ENCODE measurements at places on chromosomes 4 and X.

- no peak for DNase-seq
Observed at GRCh38 chrX:30065226-30065625, 150.1 kb upstream of the MAGEB2 start.

- DNase-seq: no peak
Observed at GRCh38 chr4:165986956-165987698, 114.1 kb downstream of the TLL1 start.

- DNase-seq: no peak
Observed at GRCh38 chr4:117370944-117371668, 285.7 kb upstream of the TRAM1L1 start.

GRCh38 chr4:112184438-112184837 lies 39.2 kb downstream of the FAM241A start:
- DNase-seq: no peak

GRCh38 chrX:41308884-41309647 lies 24.9 kb upstream of the DDX3X start:
- no peak for DNase-seq

- no peak for DNase-seq
Observed at GRCh38 chrX:110836982-110837381, 41.4 kb upstream of the CHRDL1 start.

DNA sequence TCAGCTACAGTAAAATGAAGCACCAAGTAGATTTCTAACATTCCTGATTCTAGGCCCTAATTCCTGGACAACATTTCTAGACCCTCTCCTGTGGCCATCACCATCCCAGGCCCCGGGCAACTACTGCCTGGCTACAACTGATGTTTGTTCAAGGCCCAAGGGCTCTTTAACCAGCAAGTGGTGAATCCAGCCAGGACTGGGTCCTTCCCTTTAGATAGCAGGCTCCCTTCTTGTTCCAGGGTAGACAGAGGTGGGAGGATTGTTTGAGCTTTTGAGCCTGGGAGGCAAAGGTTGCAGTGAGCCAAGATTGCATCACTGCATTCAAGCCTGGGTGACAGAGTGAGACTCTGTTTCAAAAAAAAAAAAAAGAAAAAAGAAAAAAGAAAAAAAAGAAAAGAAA lies 12.7 kb upstream of the AADAT start:
- no peak for DNase-seq

DNA sequence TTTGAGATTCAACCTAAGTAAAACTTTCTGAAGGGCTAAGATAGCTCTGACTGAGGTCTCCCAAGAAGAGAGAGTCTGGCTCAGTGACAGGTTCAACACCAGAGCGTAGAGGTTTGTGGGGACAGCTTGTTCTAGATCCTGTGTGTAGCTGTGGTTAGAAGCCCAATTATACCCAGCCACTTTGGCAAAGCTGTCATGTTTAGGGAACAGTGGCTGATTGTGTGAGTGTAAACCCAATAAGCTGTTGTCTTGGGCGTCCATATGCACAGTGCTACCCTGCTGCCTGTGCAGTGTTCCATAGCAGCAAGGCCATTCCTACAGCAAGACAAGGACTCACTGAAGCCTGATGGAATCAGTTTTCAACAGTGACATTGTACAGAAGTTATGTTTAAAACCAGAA lies 11.2 kb upstream of the SCRG1 start:
- no peak for DNase-seq

DNA sequence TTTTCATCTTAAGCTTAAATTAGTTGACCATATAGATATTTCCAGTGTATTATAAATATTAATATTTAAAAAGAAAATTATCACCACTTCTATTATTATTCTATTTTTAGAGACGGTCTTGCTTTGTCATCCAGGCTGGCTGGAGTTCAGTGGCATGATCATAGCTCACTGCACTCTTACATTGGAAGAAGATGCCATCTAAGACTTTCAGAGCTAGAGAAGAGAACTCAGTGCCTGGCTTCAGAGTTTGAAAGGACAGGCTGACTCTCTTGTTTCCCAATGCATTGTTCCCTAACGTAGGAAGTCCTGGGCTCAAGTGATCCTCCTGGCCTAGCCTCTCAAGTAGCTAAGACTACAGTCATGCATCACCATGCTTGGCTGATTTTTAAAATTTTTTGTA lies 75.9 kb downstream of the FIP1L1 start:
- no peak for DNase-seq

GRCh38 chr4:165190591-165191347 lies 16.6 kb upstream of the KLHL2 start:
- DNase-seq: no peak

DNA sequence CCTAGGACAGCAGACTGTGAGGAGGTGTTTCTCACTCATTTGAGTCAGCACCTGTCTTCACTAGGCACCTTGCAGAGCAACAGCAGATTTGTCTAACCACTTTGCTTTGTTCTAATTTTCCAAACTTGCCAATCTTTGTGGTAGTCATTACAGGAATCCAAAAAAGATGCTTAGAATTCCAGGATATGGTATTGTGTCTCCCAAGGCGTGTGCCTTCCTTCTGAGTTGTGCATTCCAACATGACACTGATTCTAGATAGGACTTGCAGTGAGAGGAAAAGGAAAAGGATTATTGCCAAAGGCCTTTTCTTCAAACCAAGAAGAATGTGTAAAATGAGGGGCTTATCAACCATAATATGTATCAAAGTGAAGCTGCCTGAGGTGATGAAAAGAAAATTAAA lies 126.2 kb downstream of the MAPK10 start:
- DNase-seq: no peak

- DNase-seq: no peak
Observed at GRCh38 chr4:124432500-124432899, 280.0 kb downstream of the ANKRD50 start.

DNA sequence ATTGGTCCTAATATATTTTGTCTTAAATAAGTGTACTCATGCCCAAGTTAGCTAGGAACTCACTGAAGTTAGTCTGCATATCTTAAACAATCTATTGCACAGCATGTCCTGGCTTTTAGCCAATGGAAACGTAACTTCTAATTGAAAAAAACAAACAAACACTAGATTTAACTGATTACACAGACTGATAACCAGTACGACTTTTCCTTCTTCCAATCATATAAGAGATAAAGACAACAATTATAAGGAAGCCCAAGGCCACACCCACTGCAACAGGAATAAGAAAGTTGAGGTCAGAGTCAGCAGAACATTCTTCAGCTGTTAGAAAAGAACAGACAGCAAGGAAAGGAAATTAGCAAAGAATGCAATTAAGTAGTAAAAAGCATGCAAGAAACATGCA lies 40.8 kb downstream of the LAMP2 start:
- DNase-seq: no peak

DNA sequence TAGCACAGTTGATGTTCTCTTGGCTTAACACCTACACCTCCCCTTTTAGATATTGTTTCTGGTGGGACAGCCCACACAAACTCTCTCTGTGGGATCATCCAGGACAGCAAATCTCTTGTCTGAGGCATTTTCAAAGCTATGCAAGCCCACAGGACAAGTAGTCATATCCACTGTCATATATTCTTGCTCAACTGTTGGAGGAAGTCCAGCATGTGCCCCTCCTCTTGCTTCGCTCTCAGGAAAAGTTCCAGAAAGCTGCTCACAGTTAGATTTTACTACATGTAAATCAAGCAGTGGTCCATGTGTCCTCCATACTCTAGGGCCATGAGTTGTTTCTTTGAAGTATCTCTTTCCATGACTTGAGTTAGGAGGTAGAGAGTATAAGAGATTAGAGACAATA lies 260.7 kb downstream of the INPP4B start:
- no peak for DNase-seq

DNA sequence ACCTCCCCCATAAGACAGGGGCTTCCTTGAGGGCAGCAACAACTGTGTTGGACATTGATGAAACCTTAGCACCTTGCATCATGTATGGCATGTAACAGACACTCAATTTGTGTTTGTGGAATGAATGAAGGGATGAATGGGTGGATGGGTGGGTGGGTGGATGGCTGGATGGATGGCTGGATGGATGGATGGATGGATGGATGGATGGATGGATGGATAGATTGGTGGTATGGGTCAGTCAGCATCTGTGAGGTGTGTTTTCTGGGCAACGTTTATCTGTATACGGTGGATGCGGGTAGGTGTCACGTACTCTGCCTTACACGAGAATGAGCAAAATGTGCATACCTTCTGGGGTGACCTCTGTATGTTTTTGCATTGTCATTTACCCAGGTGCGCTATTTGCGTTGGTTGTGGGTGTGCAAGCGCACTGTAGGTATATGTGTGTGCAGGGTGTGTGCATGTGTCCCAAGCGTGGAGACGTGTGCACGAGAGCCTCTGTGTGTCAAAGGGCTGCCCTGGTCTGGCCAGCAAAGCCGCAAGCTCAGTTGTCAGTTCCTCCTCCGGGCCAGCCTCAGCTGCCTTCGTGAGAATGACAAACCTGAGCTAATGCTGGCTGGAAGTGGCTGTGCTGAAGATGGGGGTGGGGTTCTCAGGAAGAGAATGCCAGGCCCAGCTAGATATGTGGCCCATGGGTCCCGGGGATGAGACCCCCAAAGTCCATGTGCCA lies 26.5 kb downstream of the ELF4 start:
- DNase-seq: no peak

GRCh38 chr4:172881645-172882044 lies 287.0 kb upstream of the GALNT7 start:
- no peak for DNase-seq
